MCF 10A (cell line): ENCODE measurements at places on chromosomes 1 and 21. TPM values are rescaled to one million over a fixed set of nuclear protein-coding genes. Genes with fewer than 3 reads are reported as not detected.

DNA sequence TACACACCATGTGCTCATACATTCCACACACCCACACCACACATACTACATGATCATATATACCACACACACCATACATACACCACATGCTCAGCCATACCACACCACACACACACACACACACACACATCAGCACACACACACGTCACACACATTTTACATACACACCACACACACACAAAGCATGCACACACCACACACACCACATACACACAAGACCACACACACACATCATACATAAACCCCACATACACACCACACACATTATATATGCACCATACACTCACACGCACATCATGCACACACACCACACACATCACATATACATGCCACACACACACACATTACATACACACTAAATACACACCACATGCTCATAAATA, 124.5 kb upstream of the ERG start:
- DNase-seq, result no peak

- no peak for DNase-seq
Measured at GRCh38 chr21:44795342-44795741, 6.3 kb downstream of the UBE2G2 start.

- peak; percentile 20 for DNase-seq
Measured at GRCh38 chr21:39077876-39078275, 105.4 kb downstream of the PSMG1 start.

GRCh38 chr1:35434703-35435102, 122.5 kb downstream of the KIAA0319L start:
- DNase-seq, result no peak

GRCh38 chr21:45143855-45144254, 69.5 kb downstream of the ADARB1 start:
- no peak for DNase-seq

DNA sequence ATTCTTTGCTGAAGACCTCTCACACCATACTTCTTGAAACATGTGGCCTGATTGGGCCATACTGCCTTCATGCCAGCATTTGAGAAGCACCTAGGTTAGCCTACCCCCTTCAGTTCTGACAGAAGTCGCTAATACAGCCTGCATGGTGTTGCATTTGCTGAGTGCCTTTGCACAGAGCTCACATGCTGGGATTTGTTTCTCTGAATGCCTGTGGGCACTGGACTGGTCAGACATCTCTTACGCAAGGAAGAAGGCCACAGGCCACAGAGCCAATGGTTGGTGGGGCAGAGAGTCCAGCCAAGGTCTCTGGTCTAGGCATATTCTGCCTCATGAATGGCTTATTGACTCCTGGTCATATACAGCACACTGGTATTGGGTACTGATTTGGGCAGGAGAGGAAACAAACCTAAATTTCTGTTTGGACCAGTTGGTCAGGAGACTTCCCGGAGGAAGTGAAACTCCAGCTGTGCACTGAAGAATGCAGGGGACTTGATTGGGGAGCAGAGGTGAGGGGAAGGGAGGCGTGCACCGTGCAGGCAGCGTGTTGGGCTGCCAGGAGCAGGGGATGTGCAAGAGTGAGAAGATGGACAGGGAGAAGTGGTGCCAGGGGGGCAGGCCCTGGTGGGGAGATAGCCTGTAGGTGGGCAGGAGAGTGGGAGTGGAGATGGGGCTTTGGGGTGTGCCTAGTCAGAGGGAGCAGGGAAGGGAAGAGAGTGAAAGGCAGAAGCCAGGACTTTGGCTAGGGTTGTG, 18.1 kb downstream of the URB2 start:
- no peak for DNase-seq

- no peak for DNase-seq
Measured at GRCh38 chr1:200319148-200319547, 90.7 kb downstream of the ZNF281 start.

DNA sequence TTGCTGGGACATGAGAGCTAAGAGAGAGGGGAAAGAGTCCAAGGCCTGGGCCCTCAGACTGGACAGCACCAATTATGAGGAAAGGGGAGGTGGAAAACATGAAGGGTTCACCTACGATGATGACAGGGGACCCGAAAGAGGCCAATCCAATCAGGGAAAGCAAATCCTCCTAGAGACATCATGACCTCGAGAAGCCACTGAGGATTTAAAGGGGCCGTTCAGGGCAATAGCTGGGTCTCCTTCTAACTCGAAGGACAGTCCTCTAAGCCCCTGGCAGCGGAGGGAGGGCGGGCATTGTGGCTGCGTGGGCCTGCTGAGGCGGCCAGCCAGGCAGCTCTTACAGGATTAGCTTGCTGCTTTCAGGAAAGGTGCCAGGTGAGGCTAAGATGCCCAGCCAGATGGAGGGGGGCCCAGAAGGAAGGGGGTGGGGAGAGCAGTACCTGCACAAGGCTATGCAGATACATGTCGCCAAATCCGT, 7.4 kb downstream of the MEF2D start:
- DNase-seq, result no peak

- peak; percentile 64 for DNase-seq
Measured at GRCh38 chr1:16013220-16013907, 4.5 kb downstream of the HSPB7 start.

DNA sequence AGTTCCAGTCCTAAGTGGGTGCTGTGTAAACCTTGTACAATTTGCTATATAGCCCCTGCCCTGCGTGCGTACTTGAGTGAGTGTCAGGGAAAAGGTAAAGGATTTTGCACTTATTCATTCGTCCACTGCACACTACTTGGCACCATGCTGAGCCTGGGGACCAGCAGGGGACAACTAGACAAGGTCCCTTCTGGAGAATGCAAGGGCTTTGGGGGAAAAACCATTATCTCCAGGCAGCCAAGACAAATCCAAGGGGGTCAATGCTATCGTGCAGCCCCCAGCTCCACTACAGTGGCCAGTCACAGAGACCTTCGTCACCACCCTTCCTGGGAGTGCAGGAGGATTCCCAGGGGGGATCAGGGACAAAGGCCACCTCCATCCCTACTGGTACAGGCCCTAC, 39.7 kb downstream of the MATN1 start:
- DNase-seq, result no peak

- DNase-seq, result no peak
Measured at GRCh38 chr1:190429141-190429540, 48.5 kb downstream of the BRINP3 start.

DNA sequence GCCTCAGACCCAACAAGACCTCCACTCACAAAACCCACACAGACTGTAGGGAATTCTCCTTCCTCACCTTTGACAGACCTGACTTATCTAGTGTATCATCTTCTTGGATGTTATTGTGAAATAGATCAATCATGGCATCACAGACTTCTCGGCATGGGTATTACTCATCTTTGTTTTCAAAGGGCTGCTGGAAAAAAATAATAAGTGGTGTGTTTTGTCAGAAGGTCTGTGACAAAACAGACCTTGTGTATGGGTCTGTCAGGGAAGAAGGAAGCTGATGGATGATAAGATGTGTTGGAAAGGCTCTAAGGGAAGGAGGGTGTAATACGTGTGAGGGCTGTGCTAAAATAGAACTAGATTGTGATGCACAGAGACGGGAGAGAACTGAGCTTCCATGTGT, 13.9 kb upstream of the S100A7 start:
- peak; percentile 43 for DNase-seq

GRCh38 chr1:105914403-105914802, 1142.1 kb upstream of the PRMT6 start:
- DNase-seq, result no peak

- no peak for DNase-seq
Measured at GRCh38 chr1:77829851-77830250, 50.4 kb downstream of the MIGA1 start.

DNA sequence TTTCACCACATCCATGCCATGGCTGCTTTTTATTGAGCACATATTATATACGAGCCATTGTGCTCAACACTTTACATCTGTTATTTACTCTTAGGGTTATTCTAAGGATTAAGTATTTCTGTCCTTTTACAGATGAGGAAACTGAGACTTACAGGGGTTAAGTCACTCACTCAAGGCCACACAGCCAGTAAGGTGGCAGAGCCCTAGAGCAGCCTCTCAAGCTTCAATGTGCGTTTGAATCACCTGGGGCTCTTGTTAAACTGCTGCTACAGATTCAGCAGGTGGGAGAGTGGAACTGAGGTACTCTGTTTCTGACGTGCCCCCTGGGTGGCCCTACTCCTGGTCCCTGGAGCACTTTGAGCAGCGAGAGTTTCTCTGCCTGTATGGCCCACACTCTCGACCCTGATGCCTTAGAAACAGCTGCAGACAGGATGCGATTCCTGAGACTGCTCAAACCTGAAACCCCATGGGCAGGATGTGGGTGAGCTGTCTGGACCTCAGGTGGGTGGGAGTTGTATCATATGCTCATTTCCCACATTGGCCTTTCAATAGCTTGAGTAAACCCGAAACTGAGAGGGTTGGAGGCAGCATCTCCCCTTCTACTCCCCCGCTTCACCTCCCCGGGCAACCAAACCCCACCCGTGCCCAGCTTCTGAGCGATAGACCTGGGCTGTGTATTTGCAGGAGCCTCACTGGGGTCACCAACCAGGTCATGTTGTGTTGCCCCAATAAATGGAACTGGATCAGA, 59.3 kb downstream of the MAN1C1 start:
- no peak for DNase-seq

- peak; percentile 40 for DNase-seq
Measured at GRCh38 chr21:35658242-35658641, 402.1 kb downstream of the SETD4 start.

- peak; percentile 24 for DNase-seq
Measured at GRCh38 chr1:163570071-163570470, 248.3 kb downstream of the NUF2 start.

DNA sequence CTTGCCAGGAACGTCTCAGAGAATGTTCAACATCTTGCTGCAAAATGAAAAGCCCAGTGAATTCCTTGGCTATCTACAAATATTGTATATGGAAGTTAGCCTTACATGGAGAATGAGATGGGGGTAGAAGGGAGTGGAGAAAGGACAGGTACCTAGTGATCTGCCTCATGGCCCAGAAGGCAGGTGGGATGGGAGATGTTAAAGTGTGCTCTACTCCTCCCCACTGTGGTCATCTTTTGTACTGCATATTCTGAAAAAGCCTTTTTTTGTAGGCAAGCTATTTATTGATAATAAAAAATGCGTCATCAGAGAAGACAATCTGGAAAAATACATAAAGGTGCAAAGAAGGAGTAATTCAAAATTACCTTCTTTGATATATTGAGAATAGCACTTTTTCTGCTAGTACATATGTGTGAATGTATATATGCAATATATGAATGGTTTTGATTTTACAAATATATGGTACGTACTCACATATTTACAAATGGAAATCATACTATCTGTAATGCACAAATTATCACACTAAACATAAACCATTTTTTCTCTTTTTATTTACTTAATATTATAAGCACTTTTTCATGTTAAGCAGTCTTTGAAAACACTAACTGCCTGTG, 19.1 kb upstream of the SLC5A9 start:
- peak; percentile 62 for DNase-seq

DNA sequence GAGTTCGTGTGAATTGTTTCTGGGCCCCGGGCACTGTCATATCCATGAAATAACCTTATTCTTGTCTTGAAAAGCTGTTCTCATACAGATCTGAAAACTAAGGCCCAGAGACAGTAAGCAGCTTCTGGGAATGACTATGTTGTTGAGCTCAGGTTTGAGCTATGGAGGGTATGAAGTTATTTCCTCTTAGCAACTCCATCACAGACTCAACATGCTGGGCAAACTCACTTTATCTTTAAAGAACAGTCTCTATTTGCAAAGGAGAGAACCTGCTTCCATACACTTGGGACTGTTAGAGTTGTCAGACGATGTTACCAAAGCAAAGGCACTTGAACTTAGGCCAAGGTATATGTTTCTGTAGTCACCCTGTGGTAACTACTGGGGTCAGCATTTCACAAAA, 90.0 kb downstream of the GPR88 start:
- DNase-seq, result no peak

GRCh38 chr1:37474697-37475379, 458 bp downstream of the ZC3H12A start:
- DNase-seq, result no peak

DNA sequence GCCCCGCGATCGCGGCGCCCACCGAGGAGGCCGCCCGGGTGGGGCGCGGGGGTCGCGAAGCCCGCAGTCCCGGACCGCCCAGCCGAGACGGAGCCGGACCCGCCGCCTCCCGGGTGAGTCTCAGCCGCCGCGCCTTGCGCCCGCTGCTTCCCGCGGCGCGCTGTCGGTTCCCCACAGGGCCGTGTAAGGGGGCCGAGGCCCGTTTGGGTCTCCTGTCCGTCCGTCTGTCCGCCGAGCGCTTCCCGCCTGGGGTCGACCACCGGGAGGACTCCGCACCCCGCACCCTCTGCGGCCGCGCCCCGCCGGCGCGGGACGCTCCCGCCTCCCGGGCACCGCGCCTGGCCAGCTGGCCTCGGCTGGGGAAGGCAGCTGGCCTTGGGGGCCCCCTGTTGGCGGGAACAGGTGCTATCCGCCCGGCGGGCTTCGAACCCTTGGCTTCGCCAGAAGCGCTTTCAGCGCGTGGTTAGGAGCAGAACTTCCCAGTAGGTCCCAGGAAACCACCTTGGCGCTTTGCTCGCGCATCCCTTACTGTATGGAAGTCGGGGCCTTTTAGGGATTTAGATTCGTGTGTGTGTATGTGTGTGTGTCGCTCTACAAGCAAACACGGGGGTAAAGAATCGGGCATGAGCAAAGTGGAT, 414 bp downstream of the TMEM51 start:
- DNase-seq, result peak; percentile 65

DNA sequence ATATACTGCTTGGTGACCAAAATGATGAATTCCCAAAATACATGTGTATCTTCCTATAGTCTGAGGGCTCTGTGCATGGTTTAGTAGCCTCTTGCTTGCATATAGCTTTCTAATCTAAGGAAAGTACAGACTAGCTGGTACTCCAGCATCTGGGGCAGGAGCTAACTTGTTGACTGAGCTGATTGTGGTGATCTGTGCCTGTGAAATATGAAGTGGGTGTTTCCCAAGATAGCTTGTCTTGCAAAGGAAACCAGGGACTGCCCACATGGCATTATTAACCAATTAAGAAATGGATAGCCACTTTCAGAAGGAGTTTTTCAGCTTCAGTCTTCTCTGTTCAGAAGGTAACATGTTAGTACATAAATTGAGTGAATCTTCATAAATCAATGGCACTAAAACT, 219.8 kb downstream of the NEGR1 start:
- DNase-seq, result peak; percentile 50

Gene BSND
- not detected in 2 replicates for total RNA-seq

Gene HSPB7
- not detected in 2 replicates for total RNA-seq

Gene KCNQ4
- not detected in 2 replicates for total RNA-seq

Gene NR5A2
- 0.09 TPM in 1 of 2 replicates, not detected in the other for total RNA-seq

Gene PLEKHG5
- 32.3 and 35.9 TPM in 2 replicates for total RNA-seq

Gene C1orf94
- total RNA-seq, result not detected in 2 replicates

Gene LENEP
- 0.83 TPM in 1 of 2 replicates, not detected in the other for total RNA-seq
